CD4-positive, alpha-beta T cell treated with Interleukin-4 for 4 hours (primary cell): ENCODE measurements at places on chromosomes 1 and 21.

- DNase-seq: no peak
These were observed 3.3 kb downstream of the SUMO3 start for GRCh38 chr21:44814498-44815023.

DNA sequence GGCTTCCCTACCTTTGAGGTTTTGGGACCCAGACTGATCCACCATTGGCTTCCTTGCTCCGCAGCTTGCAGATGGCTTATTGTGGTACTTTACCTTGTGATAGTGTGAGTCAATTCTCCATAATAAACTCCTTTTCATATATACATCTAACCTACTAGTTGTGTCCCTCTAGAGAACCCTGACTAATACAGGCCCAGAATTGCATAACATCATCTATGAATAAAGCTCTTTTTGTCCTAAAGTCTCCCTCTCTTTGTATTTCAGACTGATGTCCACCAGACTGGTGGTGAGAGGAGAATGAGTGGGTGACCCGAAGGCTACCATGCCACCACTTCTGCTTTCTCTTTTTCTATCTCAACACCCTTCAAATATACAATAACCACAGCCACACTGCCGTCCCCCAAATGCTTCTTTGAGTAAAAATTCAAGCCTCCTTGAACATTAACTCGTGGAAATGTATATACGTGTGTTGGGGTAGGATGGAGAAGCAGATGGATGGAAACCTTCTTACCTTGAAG is 265.7 kb downstream of the PTBP2 start:
- DNase-seq: no peak

DNA sequence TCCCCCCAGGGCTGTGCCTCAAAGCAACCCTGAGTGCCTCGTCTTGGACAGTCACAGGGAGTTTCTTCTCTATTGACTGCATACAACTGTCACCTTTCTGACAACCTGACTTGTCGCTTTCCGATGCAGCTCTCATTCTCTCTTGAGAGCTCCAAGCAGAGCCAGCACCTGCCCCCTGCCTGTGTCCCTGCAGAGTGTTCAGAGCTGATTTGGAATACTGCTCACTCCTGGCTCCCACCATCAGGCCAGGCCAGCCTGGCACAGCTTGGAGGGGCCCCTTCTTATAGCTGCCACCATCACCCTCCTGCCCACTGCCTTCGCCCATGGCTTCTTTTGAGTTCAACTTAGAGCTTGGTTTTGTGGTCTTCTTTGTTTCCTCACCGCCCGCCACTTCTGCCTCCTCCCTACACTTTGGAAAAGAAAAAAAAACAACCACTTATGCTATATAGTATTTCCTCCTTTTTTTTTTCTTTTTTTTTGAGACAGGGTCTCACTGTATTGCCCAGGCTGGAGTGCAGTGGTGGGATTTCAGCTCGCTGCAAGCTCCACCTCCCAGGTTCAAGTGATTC is 12.3 kb downstream of the NCF2 start:
- no peak for DNase-seq

DNA sequence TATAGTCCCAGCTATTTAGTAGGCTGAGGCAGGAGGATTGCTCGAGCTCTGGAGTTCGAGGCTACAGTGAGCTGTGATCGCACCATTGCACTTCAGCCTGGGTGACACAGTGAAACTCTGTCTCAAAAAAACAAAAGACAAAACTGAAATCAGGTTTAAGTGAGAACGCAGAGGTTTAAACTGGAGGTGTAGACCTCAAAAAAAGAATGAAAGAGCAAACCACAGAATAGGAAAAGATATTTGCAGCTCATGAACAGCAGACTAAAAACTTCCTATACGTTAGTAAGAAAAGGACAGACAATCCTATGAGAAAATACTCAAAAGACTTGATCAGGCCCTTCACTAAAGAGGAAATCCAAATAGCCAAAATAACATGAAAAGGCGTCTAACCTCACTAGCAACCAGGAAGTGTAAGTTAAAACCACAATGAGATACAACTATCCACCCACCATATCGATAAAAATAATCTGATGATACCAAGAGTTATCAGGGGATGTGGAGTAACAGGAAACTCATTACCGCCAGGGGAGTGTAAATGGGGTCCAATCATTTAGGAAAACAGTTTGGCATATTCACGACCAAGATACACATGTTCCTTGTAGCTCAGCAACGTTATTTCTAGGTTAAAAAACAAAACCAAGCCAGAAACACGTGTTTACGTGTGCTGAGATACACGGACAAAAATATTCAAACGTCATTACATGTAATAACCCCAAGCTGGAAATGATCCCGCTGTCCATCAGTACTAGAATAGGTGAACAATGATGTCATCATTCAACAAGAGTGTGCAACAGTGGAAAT is 9.8 kb downstream of the TNFRSF9 start:
- peak; percentile 55 for DNase-seq

DNA sequence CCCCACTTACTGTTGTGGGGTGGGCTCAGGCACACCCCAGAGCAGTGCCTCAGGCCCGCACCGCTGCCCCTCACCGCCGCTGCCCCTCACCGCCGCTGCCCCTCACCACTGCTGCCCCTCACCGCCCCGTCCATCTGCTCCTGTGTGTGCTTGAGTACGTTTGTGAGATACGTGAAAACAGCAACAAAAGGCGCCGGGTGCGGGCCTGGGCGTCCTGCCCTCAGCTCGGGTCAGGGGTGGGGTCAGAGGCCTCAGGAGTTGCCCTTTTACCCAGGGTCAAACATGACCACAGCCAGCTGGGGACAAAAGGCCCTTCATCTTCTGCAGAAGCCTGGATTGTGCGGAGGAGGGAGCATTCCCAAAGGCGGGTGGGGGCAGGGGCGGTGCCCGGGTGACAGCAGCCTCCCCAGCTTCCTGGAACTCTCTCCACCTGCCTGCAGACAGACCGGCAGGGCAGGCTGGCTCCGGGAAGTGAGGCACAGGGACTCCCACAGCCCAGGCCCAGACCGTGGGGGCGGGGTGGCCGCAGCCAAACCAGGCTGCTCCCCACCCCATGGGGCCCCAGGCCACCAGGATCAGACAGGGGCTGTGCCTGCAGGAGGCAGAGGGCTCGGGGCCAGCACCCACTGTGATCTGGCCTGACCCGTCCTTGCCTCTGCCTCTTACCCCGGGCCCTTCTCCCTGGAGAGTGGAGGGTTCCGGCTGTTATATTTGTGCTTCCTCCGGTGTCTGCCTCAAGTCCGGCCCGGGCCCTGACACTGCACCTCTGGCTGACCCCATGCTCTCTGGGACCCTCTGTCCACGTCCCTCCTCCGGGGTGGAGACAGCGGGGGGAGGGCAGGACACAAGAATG is 2.3 kb upstream of the VWA1 start:
- DNase-seq: no peak
